ENCODE measurements at places on chromosomes 3 and 15. TPM values are rescaled to one million over a fixed set of nuclear protein-coding genes. Genes with fewer than 3 reads are reported as not detected.

GRCh38 chr15:38600236-38600635 lies 35.6 kb upstream of the RASGRP1 start:
- DNase-seq = no peak

The GASK1A gene
- total RNA-seq = 0.11 TPM

DNA sequence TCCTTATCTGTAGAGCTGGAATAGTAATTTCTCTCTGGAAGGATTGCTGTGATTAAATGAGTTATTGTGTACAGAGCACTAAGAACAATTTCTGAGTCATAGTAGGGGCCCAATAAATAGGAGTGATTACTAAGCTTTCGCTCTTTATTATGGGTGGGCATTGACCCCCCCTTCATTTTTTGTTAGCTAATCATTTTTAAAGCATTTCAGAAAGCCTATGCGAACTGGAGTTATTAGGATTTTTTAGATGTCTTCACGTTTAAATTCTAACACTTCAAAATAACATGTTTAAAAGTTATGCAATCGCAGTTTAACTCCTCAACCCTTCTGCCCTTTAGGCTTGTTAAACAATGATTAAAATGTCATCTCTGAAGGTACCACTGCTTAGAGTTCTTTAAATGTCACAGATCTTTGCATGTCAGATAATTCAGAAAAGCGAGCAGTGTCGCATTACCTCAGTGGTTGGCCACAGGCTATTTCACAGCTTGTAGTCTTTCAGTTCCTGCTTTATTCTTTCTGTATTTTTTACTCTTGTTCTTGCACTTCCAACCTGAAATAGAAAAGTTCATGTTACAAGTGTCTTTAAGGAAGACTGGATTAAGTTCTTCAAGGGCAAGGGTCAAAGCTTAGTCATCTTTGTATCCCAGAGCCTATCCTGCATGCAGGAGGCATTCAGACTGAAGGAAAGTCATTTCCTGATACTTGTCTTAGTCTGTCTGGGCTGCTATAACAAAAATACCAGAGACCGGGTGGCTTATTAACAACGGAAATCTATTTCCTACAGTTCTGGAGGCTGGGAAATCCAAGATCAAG lies 102.9 kb downstream of the FNDC3B start:
- DNase-seq = peak; percentile 83

DNA sequence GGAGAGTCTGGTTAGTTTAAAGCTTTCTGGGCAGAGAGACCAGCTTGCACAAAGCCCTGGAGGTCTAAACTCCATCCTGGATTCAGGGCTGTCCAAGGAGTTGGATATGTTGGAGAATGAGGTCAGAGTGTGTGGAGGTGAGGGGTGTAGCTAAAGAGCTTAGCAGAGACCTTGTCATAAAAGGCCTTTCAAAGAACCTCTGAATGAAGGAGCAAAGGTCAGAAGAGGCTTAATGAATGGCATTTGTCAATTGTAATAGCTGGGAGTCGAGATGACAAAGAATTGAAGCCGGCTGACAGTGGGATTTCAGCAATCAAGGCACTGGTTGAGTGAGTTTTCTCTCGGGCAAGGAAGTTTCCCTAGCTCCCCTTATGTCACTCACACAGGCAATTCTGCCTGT lies 202.6 kb downstream of the PDCD6IP start:
- no peak for DNase-seq

The SEMA5B gene
- total RNA-seq = not detected

DNA sequence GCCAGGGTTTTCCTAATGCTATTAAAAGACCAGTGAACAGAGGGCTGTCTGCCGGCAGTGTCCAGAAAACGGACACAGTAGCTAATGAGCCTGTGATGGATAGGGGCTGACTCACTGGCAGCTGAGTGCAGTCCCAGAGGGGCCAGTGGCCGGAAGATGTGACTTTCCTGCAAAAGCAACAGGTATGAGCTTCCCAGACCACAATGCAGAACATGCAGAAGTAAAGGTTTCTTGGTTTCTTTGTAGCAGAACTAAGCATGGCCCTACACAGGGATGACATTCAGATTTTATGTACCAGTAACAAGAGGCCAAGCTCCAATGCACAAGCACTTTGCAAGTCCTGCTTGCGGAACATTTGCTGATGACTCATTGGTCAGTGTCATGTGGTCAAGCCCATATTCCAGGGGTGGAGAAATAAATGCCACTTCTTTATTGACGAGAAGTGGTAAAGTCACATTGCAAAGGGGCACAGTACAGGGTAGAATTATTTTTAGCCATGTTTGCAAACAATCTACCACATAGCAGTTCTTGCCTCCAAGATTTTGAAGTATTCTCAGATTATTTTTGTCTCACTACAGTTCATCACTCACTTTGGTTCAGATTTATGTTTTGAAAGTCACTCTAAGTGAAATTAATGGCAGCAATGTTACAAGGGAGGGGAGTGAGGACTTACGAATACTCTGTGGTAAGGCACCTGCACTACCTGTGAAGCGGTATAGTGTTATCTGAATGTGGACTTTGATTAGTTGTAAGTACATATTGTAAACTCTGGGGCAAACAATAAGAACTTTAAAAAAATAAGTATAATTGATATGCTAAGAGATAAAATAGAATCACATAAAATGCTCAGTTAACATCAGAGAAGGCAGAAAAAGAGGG lies 263.3 kb downstream of the ABHD5 start:
- peak; percentile 48 for DNase-seq

The ACP3 gene
- total RNA-seq = not detected

DNA sequence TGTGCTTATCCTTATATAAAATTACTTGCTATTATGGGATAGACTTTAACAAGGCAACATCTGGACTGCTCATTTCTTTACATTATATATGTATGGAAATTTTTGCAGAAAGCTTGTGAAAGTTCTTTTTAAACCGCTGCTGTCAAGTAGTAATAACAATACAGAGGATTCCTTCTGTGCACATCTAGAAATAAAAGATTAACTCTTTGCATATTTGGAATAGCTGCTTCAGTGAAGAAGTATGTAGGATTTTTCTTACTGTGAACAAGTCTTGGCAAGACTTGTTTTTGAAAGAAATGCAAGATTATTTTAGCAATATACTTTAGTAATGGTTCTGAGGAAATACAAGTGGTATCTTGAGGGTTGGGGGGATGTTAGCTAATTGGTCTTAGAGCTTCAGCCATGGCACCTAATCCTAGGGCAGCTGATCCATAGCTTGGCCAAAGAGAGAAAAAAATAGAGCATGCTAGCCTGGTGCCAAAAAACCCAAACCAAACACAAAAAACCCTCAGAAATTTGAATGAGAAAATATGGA lies 4.3 kb downstream of the PRKCI start:
- DNase-seq = no peak

GRCh38 chr3:129504471-129505100 lies 23.9 kb upstream of the RHO start:
- DNase-seq = no peak
